Renal cortical epithelial cell (primary cell): ENCODE measurements at places on chromosomes 1 and 21. TPM values are rescaled to one million over a fixed set of nuclear protein-coding genes. Genes with fewer than 3 reads are reported as not detected.

- DNase-seq = no peak
These were observed 54.1 kb upstream of the NCAM2 start for GRCh38 chr21:20944139-20944538.

- DNase-seq = no peak
These were observed 16.7 kb upstream of the VSIG8 start for GRCh38 chr1:159879136-159879535.

DNA sequence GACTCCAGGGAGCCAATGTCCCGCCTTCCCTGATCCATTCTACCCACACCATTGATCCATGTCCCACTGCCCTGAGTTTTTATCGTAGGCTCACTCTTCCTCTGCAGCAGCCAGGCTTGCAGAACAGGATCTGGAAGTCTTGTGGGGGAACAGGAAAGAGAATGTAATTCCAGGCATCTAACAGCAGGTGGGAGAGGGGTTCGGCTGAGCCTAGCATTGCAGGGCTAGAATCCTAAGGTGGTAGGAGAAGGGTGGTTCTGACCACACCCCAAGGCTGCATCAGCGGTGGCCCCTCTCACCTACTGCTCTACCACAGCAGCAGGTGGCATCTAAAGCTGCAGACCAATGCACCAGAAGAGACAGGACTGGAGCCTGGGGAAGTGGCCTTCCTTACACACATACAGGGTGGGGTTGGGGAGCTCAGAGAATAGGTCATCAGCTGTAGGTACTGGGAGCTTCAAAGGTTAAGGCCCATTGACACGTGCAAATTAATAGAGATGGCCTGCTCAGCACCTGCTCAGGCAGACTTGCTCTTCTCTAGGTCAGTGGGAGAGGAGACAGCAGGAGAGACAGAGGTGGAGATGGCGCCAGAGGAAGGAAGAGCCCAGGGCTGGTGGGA, 20.5 kb downstream of the KNCN start:
- DNase-seq = no peak

- no peak for DNase-seq
These were observed 579.0 kb upstream of the ADAMTS5 start for GRCh38 chr21:27545754-27546349.

DNA sequence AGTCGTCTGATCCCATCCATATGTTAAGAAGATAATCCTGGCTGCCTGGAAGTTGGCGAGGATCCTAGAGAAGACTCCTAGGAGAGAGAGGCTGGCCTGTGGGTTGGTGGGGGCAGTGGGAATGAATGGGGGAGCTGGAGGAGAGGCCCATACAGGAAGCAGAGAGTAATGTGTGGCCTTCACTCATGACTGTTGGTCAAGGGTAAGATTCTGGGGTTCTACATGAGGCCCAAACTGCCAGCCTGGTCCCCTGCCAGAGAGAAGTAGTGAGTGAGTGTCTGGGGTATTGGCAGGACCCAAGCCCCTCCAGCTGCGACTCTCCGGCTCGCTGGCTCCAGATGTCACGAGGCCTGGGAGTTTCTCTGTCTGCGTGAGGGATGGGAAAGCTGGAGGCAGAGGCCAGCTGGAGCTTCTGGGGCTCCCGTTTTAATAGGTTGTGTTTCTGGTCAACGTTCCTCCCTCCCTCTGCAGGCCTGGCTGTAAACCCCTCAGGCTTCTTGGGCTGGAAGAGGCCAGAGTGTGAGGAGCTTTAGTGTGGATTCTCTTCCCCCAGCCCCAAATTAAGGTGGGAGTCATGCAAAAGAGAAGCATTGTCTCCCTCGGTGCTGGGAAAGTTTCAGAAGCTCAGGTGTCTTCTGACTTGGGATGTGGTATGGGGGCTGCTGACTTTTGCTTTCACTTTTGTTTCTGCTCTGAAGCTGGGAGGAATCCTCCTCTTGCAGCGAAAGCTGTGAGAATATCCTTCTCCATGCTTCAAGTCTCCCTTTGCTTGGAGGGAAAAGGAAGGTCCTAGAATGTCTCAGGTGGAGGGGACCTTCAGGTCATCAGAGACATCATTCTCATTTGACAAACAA, 2.6 kb downstream of the TMEM51 start:
- DNase-seq = no peak

The PIGR gene
- 3.8 and 15.7 TPM in 2 replicates for total RNA-seq

The CYP4A22 gene
- total RNA-seq = not detected in 2 replicates

The TGFBR3 gene
- total RNA-seq = 4.0 and 11.0 TPM in 2 replicates

The ZNF281 gene
- total RNA-seq = 28.0 and 38.0 TPM in 2 replicates

The NECTIN4 gene
- 0.75 and 25.0 TPM in 2 replicates for total RNA-seq

The FMN2 gene
- total RNA-seq = 0.15 TPM in 1 of 2 replicates, not detected in the other
